ENCODE measurements at places on chromosomes 2 and 18.

DNA sequence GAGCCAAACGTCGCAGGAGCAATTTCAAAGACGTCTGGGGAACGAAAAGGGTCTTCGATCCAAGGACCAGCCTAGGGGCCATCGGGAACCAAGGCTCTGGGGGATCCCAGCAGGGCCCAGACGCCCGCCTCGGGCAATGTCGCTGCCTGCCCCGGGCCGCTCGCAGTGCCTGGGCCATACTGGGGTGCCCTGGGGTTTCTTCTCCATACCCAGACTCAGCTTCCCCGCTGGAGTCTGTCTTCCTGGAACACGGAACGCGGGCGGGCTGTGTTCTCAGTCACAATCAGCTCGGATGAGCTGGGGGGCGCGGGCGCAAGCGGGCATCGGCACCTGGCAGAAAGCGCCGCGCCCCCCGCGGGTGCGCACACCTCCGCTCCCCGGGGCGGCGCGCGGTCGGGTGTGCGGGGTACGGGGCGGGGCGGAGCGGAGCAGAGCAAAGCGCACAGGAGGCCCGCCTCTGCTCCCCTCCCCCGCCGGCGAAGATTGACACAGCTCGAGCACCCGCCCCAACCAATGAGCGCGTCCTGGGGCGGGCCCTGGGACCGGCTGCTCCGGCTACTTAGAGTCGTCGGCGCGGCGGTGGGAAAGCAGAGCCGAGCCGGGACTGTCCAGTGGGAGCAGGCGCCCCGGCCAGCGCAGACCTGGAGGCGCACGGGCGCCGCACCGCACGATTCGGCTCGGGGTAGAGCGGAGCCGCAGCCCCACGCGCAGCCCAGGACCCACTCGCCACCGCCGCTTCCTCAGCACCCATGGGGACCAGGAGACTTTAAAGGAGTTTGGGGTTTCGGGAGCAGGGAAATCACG, at the start of gene LRATD1:
LRATD1 (plus strand) TSS at position 585 of the 804 bp plus-strand sequence. CDS start 1,263 bp downstream, outside the sequence.
- no peak for DNase-seq

DNA sequence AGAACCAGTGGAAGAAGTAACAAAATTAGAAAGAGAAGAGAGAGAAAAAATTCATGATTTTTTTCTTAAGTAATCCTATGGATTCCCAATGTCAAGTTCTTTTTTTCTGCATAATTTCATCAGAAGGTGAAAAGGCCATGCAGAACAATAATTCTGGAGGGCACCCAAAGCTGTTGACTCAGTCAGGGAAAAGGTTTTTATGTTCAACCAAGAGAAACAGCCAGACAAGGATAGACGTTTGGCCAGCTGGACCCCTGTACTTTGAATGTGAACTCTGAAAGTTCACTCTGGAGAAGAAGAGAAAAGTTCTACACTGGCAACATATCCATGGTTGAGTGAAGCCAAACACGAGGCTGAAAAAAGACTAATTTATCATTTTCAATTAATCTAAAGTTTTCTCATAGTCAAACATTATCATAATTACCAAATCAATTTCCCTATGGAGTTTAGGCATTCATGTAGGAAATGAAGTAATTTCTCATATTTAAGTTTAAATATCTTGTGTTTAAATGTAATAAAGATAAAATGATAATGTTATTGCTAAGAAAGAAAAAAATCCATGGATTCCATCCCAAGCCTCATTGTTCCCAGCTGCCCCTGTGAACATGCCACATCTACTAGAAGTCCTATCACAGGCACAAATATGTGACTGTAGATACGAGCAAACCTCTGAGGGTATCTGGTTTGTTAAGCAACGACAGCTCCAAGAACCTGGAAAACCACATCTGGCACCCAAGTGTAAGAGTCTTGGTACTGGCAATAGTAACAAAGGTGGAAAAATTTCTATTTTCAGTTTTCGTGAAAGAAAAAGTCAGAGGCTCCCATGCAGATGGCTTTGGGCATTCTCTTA, 742.7 kb upstream of the ACVR2A start:
- DNase-seq, result no peak

GRCh38 chr18:10138719-10139118, 224.9 kb downstream of the VAPA start:
- DNase-seq, result no peak

- DNase-seq, result no peak
Observed at GRCh38 chr2:222284466-222284865, 14.3 kb downstream of the PAX3 start.

- no peak for DNase-seq
Observed at GRCh38 chr18:42530276-42530675, 575.2 kb downstream of the PIK3C3 start.

DNA sequence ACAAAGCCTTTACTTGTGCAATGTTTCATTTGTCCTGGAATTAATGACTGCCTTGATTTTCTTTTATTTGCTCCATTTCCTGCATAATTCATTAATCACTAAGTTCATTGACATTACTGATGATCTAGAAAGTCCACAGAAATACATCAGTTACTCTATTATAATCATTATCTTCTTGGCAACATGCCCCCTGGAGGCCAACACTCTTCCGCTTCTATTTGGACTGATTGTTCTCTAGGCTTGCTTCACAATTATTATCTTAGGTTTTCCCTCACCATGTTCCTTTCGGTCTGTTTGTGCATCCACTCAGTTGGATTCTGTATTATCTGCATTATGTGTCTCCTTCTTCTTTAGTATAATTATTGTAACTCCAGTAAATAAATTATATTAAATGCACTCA, 461.0 kb upstream of the CDH2 start:
- no peak for DNase-seq

DNA sequence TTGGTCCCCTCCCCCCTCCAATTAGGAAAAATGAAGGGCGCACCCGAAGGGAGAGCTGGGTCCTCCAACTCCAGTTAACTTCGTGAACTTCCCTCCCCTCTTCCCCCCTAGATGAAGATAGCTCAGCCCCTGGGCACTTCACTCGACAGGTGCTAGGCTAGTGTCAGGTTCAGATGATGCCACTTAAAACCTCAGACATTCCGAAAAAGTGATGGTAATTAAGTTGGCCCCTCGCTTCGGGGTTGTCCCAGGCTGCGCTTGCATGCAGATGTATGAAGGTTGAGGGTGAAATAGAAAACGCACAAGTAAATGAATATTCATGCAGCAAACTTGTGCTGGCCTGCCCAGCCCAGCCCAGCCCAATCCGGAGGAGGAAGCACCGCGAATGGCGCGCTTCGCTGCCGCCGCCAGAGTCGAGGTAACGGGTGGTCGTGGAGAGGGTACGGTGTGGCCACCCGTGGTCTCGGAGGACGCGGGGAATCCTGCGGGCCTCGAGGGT, 3.0 kb upstream of the GBX2 start:
- DNase-seq, result no peak

DNA sequence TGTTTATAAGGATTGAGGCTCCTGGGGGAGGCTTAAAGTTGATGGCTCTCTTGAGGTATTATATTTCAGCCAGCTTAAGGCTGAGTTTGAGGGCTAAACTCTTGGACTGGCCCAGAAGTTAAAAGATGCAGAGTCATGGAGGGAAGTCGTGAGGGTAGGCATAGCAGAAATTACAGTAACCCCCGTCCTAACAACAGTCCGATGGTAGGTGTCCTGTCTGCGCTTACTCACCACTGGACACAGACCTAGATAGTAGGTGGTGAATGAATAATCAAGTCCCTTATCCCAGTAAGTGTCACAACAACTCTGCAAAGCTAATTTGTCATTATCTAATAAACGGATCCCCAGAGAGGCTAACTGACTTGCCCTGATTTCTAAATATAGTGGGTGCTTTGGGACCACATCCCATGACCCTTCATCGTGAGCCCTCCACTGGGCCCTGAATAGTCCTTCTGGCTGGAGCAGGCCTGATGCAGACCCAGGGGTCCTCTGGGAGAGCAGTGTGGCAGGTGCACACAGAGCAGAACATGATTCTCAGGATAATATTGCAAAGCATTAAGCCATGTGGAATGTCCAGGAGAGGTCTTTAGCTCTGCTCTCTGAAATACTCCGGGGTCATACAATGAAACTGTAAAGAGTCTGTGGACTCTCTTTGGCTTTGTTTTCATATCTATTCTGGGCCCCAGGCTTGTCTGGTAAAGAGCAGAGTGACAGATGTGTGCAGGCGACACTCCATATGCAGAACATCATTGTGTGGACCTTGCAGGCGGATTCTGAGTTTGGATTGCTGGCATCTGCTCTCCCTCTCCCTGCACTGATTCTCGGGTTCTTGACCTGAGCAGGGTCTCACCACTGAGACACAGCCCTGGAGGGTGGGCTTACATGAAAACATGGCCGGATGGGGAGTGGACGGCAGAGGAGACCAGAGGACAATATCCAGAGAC, 98.1 kb downstream of the RNF144A start:
- no peak for DNase-seq

- DNase-seq, result no peak
Observed at GRCh38 chr2:207600231-207600630, 25.0 kb downstream of the METTL21A start.

- no peak for DNase-seq
Observed at GRCh38 chr2:124339709-124340108, 314.6 kb downstream of the CNTNAP5 start.

GRCh38 chr18:76764291-76764901, 58.0 kb upstream of the ZNF236 start:
- no peak for DNase-seq

- DNase-seq, result no peak
Observed at GRCh38 chr2:21104030-21104660, 19.6 kb upstream of the TDRD15 start.

DNA sequence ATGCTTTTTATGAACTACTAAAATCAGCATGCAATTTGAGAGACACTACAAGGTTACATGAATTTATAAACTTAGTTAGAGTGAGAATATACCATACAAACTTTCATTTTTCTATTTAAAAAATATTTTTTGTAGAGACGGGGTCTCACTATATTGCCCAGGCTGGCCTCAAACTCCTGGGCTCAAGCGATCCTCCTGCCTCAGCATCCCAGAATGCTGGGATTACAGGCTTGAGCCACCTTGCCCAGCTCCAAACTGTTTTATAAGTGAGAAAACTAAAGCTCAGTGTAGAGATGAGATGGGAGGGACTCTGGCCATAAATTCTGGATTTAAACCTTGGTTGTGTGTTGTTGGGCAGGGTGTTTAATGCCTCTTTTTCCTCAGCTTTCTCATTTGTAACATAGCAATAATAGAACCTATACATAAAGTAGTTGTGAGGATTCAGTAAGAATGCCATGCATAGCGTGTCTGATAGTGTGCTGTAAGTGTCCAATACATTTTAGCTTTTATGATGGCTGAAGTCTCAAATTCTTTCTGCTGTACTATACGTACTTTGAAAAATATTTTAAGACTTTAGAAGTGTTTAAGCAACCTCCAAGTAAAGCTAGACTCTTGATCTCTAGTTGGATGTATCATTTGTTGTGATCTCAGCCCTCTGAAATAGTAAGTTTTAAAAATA, 9.7 kb downstream of the CAB39 start:
- no peak for DNase-seq

- no peak for DNase-seq
Observed at GRCh38 chr18:3132700-3133099, 87.1 kb downstream of the MYOM1 start.

Data from activated CD4-positive, alpha-beta T cell treated with anti-CD3 and anti-CD28 coated beads, Interleukin-2, amount 50 U/mL, for 1 hour (primary cell).